Activated naive CD8-positive, alpha-beta T cell treated with anti-CD3 and anti-CD28 coated beads for 36 hours (primary cell): ENCODE measurements at places on chromosomes 11 and 22. TPM values are rescaled to one million over a fixed set of nuclear protein-coding genes. Genes with fewer than 3 reads are reported as not detected.

DNA sequence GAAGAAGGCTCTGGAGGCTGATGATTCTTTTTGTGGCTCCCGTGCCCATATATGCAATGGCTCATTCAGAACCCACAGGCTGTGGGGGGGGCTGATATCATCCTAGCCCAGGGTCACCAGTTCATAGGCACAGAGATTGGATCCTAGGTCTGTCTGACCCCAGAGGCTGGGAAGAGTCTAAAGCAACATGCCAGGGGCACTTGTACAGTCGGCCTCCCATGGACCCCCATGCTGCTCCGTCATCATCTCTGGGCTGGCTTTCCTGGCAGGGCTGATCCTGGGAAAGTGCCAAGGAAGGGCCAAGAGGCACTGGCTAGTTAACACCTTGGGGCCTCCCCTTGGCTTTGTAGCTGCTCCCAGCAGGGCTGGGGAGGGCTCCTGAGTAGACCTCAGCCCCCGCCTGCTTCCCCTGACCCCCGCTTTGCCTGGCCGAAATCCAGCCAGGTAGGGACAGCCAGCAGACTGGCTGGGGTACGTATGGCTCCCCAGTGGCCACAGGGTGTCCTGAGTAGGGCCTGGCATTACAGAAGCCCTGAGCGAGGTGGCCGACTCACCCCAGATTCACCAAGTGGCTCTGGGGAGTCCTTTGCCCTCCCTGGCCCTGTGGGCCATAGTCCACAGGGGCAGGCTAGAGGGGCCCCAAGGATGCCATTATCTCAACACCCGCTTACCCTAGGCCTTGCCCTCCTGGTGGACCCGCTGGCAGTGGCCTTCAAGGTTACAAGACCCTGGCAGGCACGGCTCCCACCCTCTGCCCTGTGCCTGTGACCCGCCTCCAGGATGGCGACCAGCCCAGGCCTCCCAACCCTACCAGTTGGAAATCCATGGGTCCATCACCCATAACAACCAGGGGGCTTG, 22.5 kb downstream of the FADS3 start:
- H3K4me3 ChIP-seq, result no peak overlapping the region
- no peak overlapping the region for H3K27ac ChIP-seq
- peaks cover 4% of the 10 kb centered on the region for H3K4me1 ChIP-seq
- DNase-seq, result no peak
- H3K36me3 ChIP-seq, result peaks cover 3% of the 10 kb centered on the region
- H3K27me3 ChIP-seq, result peaks cover 12% of the 10 kb centered on the region

The OR4A16 gene
- not detected for total RNA-seq

GRCh38 chr11:19696073-19696472, 16.6 kb upstream of the NAV2 start:
- H3K27ac ChIP-seq, result no peak overlapping the region
- H3K4me1 ChIP-seq, result no peaks in the 10 kb centered on the region
- DNase-seq, result no peak
- H3K27me3 ChIP-seq, result peaks cover 5% of the 10 kb centered on the region

The ARFGAP3 gene
- 29.1 TPM for total RNA-seq
